Activated naive CD4-positive, alpha-beta T cell (primary cell): ENCODE measurements at places on chromosomes 2 and 18.

DNA sequence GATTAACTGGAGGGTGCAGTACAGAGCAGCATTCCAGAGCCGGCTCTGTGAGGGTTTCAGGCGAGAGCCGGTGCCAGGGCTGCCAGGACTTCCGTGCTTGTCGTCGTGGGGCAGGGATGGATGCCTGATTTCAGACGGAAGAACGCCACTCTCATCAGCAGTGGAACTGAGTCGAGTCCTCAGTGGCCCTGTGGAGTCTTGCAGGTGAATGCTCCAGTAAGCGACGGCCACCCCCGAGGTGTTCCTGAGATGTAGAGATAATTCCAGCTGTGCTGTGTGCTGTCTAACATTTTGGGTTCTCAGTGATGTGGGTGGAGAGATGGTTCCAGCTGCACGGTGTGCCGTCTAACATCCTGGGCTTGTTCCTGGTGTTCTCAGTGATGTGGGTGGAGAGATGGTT lies 103.1 kb upstream of the ALKAL2 start:
- no peak for DNase-seq

- no peak for DNase-seq
These were observed 68.5 kb downstream of the SFXN5 start for GRCh38 chr2:73003027-73003426.

GRCh38 chr2:71631411-71631931 lies 178.1 kb downstream of the DYSF start:
- no peak for DNase-seq

DNA sequence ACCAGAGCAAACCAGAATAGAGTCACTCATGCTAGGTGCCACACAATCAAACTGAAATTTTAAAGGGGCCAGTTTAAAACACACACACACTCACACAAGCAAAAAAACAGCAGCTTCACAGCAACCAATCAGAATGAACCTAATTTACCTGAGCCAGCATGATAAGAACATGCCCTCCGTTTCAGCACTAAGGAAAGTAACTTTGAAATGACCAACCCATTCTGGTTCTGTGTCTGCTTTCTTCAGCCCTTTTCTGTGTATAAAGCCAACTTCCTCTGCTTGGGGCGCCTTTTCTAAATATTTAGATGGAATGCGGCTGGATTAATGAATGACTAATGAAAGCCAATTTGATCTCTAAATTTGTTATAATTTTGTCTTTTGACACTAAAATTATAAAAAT lies 629.1 kb downstream of the ZEB2 start:
- DNase-seq = no peak

DNA sequence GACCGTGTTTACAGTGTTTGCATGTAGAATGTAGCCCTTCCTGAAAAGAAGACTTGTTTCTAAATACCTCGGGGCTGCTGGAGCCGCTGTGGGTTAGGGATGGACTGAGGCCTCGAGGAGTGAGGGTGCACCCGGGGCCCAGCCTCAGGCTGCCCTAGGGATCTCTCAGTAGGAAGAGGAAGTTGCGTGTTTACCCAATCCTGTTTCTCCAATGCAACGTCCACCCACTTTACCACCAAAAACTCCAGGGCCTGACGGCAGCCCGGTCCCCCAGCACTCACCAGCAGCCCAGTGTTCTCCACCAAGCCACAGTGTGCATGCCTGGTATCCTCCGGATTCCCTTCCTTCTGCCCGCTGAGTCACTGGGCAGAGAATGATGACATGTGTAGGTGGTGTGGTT lies 255.8 kb downstream of the GLI2 start:
- DNase-seq = no peak

DNA sequence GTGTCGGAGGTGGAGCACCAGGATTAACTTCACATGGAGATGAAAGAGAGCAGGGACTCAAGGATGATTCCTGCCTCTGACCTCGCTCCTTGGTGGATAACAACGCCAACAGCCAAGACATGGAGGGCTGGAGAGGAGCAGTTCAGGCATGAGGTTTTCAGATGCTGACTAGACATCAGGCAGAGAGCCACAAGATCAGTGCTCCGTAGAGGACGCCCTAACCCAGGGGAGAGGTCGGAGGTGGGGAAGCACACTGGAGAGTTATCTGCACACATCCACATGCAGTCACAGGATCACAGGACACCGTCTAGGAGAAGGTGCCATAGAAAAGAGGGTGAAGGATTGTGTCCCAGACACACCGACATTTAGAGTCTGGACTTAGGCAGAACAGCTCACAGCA lies 344.3 kb downstream of the EIPR1 start:
- DNase-seq = no peak
